ENCODE measurements at places on chromosomes 6 and 20. TPM values are rescaled to one million over a fixed set of nuclear protein-coding genes. Genes with fewer than 3 reads are reported as not detected.

The TRIM10 gene
- total RNA-seq: 1.6 TPM

- no peak for DNase-seq
These were observed 211.6 kb upstream of the ZNF217 start for GRCh38 chr20:53804920-53805894.

The OLIG3 gene
- total RNA-seq: 0.29 TPM

- DNase-seq: no peak
These were observed 21.4 kb upstream of the RIPOR2 start for GRCh38 chr6:24957199-24957598.

The CALHM6 gene
- 1.2 TPM for total RNA-seq

DNA sequence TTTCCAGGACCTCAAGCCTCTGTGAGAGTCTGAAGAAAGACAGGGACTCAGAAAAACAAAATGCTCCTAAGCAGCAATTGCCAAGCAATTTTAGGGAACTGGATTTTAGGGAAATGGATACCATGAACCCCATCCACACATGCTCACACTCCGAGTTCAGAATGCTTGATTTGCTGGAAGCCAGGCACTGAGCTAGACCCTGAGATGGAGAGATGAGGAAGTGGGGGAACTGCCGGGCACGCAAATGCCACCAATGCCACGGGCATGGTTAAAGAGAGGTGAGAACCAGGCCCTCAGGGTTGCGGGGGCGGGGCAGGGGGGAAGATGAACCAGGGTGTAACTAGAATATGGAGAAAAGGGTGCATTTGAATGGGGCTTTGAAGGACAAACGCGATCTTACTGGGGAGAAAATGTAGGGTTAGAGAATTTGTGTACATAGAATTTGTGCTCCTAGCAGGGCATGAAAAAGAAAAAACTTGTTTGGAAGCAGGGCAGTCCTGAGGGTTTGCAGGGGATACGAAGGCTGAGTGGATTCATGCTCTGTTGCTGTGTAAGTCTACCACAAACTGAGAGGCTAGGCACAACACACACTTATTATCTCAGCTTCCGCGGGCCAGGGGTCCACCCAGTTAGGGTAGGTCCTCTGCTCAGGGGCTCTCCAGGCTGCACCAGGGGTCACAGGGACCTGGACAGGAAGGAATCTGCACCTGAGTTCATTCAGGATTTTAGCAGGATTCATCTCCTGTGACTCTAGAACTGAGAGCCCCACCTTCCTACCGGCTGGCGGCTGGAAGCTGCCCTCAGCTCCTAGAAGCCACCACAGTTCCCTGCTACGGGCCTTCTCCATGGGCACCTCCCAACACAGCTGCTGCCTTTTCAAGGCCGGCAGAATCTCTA, 108.0 kb downstream of the SNX5 start:
- no peak for DNase-seq

The VSTM2L gene
- total RNA-seq: not detected

DNA sequence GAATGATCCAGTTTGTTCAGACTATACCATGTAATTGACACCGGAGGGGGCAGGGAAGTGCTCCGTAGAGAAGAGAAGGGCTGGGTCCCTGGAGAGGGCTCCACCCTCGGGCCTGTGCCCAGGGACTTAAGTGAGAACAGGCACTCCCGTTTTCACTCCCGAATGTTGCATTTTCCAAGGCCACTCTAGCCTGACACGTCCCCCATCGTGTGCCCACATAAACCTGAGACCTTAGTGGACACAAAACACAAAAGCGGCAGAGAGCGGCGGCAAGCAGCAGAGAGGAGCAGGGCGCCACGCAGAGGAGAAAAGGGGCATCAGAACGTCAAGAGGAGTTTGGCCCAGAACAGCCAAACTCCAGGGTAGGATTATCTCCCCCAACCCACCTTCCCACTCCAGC, 1405.1 kb downstream of the GRIK2 start:
- no peak for DNase-seq

DNA sequence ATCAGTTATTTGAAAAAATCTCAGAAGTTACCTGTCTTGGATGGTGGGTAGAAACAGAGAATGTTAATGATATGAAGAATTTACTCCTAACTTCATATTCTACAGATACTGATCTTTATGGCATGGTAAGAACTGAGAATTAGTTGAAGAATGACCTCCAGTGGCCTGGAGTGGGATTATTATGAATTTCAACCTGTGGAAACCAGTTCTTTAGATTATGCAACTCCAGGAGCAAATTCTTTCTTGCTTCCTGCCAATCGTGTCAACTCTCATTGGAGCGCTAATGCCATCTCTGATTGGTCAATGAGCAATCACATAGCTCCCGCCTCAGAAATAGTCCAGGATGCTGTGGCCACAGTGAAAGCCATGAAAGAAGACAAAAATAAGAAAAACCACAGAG, 40.6 kb downstream of the LYRM2 start:
- no peak for DNase-seq

- DNase-seq: no peak
These were observed 523 bp downstream of the TMEM30A start for GRCh38 chr6:75283907-75284631.

The PRRT1 gene
- 0.42 TPM for total RNA-seq
